ENCODE measurements at places on chromosomes 4 and X.

GRCh38 chr4:653080-653821 lies 20.8 kb downstream of the ATP5ME start:
- DNase-seq = no peak

GRCh38 chrX:130848763-130849162 lies 54.2 kb downstream of the ENOX2 start:
- DNase-seq = no peak

DNA sequence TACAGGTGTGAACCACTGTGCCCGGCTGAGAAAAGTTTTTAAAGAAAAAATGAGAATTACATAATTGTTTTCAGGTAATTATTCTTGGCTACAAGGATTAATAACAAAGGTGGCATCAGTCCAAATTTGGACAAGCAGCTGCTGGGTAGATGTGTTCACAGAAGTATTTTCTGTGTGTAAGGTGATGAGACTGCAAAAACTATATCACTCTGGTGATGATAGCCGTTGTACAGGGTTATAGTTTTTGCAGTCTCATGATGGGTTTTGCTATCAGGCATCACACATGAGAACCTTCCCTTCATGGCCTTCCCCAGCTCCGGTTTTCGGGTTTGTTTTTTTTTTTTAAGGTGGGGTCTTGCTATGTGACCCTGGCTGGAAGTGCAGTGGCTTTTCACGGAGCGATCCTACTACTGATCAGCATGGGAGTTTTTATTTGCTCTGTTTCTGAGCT lies 5.1 kb upstream of the SLC10A3 start:
- no peak for DNase-seq

DNA sequence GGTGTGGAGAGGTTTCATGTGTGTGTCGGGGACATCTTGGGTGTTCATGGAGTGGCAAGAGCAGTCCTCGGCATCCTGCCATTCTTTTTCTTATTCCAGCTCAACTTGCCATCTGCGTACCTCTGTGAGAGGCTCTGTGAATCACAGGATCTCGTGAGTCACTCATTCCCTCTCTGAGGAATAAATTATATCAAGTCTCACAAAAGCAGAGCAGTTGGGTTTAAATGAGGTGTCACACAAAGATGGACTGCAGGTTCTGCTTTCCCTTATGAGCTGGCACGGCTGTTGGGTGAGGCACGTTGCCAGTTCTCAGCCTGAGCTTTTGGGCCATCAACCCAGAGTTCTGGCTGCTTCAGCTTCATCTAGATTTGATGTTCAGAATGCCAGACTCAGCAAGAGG lies 6.8 kb upstream of the OCIAD2 start:
- no peak for DNase-seq

DNA sequence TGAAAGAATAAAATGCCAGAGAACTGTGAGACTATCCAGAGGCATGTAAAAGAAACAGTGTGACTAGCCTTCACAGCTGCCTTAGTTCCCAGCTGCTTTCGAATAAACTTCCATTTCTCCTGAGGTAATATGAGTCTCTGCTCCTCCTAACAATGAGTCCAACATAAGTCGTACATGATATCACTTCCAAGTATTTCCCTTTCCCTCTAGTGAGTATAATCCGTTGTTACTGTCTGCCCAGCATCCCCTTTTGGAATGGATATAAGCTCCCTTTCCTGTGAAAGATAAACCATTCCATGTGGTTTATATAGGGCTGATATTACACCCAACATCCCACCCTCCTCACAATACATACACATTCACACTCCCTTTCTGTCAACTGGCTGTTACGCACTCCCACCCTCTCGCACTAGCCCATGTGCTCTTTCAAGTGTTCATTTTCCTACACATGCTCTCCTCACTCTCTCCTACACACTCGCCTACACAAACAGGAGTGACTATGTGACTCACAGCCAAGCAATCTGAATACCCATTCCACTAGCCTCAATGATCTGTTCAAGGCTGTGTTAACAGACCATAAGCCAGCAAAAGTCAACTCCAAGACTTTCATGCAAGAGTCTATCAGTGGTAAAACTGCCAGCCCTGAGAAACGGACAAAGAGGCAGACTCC lies 5.0 kb downstream of the NAF1 start:
- no peak for DNase-seq

DNA sequence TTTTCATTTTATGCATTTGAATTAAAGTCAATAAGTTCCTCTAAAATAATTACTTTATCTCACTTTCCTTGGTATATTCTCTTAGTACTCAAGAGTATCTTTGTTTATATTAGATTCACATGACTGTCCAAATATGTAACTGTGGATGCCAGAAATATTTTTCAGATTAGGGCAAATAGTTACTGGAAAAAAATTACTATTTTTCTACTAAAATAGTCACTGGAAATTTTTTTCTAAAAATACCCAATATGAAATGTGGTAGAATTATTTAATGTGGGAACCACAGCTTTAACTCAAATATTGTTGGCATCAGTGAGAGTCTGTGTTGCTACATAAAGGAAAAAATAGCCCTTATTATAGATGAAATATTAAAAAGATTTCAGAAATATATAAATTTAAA lies 70.4 kb upstream of the NMU start:
- no peak for DNase-seq

- no peak for DNase-seq
Measured at GRCh38 chr4:18880871-18881270, 859.3 kb upstream of the LCORL start.

- DNase-seq = no peak
Measured at GRCh38 chr4:110412354-110413065, 63.4 kb upstream of the ENPEP start.

- DNase-seq = no peak
Measured at GRCh38 chrX:17591741-17592110, 145.6 kb upstream of the SCML1 start.

DNA sequence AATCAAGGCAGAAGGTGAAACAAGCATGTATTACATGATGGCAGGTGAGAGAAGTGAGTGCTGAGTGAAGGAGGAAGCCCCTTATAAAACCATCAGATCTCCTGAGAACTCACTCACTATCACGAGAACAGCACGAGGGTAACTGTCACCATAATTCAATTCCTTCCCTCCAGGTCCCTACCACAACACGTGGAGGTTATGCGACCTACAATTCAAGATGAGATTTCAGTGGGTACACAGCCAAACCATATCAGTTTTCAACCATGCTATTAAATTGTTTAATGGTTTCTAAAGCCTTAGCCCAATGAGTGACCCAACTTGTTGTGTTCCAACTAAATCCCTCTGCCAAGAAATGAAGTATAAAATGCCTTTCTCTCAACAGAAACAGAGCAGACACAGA lies 519.8 kb downstream of the GBA3 start:
- no peak for DNase-seq

- DNase-seq = no peak
Measured at GRCh38 chr4:155681886-155682285, 15.2 kb downstream of the GUCY1A1 start.

DNA sequence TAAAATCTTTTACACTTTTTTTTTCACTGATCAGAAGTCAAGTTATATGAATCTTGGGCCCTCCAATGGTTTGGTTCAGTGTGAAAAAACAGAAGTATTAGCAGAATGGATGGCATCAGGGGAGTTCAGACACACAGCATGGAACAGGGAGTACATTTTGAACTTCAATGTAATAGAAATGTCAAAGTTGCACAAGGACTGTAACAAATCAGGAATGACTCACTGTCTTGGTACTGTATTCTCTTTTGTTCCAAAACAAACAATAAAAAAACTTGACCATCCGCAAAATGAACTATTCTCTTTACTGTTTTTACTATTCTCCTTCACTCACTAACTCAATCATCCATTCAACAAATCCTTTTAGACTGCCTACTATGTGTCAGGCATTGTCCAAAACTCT lies 401.0 kb downstream of the FSTL5 start:
- no peak for DNase-seq

DNA sequence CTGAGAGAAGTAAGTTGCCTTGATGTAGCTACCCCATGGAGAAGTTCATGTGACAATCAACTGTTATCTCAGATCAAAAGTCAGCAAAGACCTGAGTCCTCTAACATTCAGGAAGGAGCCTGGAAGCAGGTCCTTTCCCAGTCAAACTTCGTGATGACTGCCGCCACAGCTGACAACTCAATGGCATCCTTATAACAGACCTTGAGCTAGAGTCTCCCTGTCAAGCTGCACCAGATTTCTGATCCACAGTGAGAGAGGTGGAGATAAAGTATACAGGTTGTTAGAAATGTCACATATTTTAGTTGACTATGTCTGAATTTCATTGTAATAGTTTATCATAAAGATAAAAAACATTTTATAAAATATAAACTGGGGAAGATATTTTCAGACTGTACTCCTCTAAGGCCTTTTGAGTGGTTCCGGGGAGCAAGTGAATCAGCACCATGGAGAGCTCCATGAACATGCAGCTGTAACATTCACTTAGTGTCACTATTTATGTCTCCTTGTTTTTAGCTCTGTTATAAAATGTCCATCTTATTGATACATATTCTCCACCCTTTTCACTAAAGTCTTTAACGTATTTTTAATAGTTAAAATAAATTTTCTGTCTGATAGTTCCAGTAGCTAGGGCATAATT lies 1653.5 kb upstream of the AGA start:
- peak; percentile 70 for DNase-seq

DNA sequence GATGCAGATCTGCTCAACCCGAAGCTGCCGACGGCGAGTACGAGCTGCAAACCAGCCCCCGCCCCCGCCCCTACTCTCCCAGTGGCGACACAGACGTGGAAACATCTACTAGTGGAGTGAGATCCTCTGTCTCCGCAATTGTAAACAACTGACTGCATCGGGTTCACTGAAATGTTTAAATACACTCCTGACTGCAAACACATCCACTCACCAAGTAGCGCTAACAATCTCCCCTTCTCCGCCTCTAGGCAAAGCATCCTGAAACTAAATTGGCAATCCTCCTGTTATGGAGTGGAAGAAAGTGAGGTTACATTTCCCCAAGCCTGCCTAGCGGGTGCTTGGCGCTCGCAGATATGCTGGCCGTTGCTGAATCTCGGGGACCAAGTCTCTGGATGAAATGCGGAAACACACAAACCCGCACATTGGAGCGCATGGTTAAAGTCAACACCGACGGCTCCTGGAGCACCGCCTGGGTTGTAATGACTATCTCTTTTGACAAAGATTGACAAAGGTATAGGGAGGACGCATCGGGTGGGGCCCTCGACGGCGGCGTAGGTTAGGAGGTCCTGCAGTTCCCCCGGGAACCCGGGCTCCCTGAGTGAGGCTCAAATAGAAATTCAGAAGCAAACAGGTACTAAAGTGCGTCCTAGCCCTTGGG lies 117.0 kb upstream of the TEX13C start:
- DNase-seq = no peak

GRCh38 chr4:113962016-113962347 lies 17.5 kb downstream of the ARSJ start:
- no peak for DNase-seq

- DNase-seq = no peak
Measured at GRCh38 chr4:53716011-53716410, 124.7 kb upstream of the LNX1 start.
